ENCODE measurements at places on chromosomes 5 and 9.

DNA sequence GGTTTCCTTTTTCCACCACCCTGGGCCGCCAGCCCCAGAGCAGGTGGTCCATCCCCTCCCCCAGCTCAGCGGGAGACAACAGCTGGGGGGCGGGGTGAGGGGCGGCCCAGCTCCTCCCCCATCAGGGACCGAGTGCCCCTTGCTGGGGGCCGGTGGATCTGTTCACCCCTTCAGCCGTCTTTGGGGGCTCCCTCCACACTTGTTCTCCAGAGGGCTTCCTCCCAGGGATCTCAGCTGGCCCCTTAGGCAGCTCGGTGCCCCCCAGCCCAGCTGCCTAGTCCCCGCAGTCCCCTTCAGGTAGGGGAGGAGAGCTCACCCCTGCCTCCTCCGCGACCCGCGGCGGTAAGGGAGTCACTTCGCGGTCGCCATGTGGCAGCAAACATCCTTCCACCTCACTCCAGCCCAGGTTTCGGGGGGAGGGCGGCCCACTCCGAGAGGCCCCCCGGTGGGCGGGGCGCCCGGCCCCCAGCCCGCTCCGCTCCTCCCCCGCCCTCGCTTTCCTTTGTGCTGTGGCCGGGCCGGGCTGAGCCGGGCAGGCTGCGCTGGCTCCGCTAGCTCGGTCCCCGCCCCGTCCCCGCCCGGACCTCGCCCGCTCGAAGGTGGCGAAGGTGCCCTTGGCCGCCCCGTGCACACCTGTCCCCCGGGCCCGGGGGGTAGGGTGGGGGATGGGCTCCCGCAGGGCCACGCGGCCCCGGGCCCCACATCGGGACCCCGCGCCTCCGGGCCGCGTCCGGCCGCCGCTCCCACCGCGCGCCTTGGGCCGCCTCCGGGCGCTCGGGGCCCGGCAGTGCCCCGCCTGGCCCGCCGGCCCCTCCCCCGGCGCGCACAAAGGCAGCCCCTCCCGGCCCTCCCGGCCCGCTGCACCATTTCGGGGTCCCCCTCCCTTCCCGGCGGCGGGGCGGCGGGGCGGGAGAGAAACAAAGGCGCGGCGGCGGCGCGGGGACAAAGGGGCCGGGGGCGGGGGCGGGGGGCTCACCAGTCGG lies 683 bp downstream of the DBN1 start:
- DNase-seq = no peak

DNA sequence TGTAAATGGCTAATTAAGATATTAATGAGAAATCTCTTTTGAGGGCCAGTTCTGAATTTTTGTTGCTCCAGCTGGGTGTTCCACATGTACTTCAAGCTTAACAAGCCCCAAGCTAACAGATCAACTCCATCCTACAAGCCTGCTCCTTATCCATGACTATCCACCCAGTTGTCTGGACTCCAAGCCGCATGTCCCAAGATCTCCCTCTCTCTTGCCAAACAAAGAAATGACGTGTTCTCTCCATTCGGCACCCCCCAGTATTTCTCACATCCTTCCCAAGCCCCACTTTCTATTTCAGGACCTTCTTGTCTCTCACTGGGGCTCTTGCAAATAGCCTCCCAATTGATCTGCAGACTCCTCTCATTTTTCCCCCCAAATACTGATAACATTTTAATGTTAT lies 15.8 kb upstream of the PTPN3 start:
- no peak for DNase-seq

DNA sequence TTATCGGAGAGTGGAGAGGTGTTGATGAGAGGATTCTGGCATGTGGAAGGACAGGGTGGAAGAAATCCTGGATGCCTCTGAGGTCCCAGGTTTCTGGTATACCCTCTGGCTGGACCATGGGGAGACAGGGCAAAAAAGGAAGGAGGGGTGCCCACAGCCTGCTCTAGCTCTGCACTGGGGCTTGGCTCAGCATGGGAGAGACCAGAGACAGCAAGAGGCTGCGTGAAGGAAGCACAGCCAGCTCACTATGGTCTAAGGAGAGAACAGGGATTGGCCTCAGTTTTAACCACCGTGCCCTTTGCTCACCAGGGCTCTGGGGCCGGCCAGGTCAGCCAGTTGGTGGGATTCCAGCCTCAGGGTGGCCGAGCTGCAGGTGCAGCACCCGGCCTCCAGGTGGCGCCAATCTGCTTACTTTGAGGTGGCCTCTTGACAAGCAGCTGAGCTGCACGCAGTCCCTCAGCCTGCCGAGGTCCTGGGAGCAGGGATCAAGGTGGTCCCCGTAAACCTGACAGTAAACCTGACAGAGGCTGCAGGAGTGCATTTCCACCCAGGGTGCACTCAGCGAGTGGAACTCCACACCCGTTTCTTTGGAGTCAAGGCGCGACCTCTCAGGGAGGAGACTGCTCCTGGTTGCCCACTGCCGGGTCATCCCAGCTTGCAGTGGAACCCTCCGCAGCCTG lies 25.0 kb upstream of the SPTLC1 start:
- DNase-seq = peak; percentile 48

GRCh38 chr9:134724202-134724911 lies 82.8 kb downstream of the COL5A1 start:
- DNase-seq = no peak

DNA sequence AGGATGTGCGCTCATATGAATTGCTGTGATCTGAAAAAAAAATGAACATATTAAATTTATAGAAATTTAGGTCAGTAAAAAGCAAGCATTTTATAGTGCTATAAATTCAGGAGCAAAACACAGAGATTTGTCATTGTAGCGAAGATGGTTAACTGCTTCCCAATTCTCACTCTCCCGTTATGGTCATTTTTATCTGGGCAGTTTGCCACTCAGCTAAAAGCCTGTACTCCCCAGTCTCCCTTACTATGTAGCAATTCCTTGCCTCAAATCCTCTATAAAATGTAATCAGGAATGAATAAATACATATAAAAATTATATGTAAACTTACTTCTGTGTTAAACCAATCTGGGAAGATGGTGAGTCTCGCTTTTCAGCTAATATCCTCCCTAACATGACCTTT lies 471.5 kb downstream of the HINT1 start:
- DNase-seq = no peak
